ENCODE measurements at places on chromosomes 7 and 10.
A peak's percentile ranks its signal among the peaks of the same experiment; 100 is the strongest.

GRCh38 chr10:32244011-32244410 is 102.9 kb downstream of the EPC1 start:
- H3K4me3 ChIP-seq = no peak overlapping the region
- no peak for DNase-seq
- H3K4me1 ChIP-seq = peaks cover 13% of the 10 kb centered on the region
- no peaks in the 10 kb centered on the region for H3K36me3 ChIP-seq
- no peak overlapping the region for H3K27ac ChIP-seq

GRCh38 chr7:152145853-152146466 is 120.5 kb downstream of the GALNT11 start:
- H3K4me3 ChIP-seq = peak overlapping the region; percentile 90
- no peak for DNase-seq
- H3K27ac ChIP-seq = peak overlapping the region; percentile 96
- H3K27me3 ChIP-seq = no peaks in the 10 kb centered on the region
- peaks cover 9% of the 10 kb centered on the region for H3K36me3 ChIP-seq

- no peaks in the 10 kb centered on the region for H3K27me3 ChIP-seq
- no peak for DNase-seq
- H3K4me3 ChIP-seq = peak overlapping the region; percentile 63
- peaks cover 74% of the 10 kb centered on the region for H3K4me1 ChIP-seq
- peak overlapping the region; percentile 99 for H3K27ac ChIP-seq
These were observed 213.1 kb upstream of the FRMD4A start for GRCh38 chr10:14543904-14544210.

- H3K27ac ChIP-seq = no peak overlapping the region
- no peak for DNase-seq
- no peaks in the 10 kb centered on the region for H3K27me3 ChIP-seq
These were observed 104.8 kb downstream of the JAZF1 start for GRCh38 chr7:28075674-28076358.

Data from T-helper 17 cell (primary cell).